Activated T-cell treated with anti-CD3 and anti-CD28 coated beads, Interleukin-2, amount 50 U/mL, for 72 hours (primary cell): ENCODE measurements at places on chromosomes 11 and 22. TPM values are rescaled to one million over a fixed set of nuclear protein-coding genes. Genes with fewer than 3 reads are reported as not detected.
A peak's percentile ranks its signal among the peaks of the same experiment; 100 is the strongest.

DNA sequence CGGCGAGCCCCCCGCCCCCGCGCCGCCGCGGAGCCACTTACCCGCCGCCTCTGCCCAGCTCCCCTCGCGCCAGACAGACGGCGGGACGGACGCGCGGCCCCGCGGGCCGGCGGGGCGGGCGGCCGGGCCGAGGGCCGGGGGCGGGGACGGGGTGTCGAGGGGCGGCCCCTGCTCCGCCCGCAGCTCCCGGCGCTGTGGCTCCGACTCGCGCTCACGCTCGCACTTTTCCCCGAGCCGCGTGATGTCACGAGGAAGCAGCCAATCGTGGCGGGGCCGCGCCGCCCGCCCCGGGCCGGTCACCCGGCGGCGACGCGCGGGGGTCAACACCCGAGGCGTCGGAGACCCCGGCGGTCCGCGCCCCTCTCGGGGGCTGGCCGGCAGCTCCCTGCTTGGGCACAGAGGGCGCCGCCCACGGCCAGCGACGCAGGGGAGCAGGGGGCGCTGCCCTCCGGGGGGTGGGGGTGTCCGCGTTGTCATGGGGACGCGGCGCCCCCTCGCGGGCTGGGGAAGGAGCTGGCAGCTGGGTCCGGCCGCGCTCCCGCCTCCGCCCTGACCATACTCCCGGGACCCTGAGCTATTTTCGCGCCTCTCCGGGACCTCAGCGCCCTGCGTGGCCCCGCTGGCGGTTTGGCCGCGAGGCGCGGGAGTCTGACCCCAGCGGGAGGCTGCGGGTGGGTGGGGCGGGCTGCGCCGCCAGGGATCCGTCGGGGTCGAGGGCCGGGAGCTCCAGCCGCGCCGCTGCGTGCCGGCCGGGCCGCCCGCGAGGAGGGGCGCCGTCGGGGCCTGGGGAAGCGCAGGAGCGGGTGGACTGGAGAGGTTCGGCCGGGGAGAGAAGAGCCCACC lies at the start of gene CHRM4:
TSS of gene CHRM4 (minus strand) at position 199 of the 843 bp plus-strand sequence. CDS start 5,219 bp downstream, outside the sequence.
- DNase-seq: peak; percentile 51

The TPBGL gene
- 0.07 TPM for total RNA-seq

- DNase-seq: no peak
These were observed 32.9 kb upstream of the EHF start for GRCh38 chr11:34588023-34588422.

The PRR33 gene
- not detected for total RNA-seq

DNA sequence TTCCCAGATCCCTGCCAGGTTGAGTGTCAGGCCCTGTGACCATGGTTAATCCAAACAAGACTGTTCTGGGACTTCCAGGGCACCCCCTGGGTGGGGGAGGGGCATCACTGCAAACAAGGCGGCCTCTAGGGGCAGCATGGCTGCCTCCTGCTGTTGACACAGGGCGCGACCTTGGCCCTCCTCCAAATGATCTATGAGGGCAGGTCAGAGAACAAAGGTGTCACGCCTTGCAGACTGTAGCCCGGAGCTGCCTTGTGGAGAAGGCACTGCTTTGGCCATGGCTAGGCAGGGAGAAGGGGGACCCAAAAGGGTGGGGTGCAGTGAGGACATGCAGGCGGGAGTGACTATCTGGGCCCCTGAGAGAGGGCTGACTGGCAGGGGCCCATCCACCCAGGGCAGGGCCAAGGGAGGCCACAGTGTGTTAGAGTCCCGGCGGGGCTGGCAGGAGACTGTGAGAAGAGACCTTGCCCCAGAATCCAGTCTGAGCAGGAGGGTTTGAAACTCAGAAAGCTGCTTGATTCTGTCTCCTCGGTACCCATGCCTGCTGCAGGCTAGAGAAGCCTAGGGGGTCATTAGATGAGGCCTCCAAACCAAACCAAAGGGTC lies 35.6 kb downstream of the KCNC1 start:
- no peak for DNase-seq

DNA sequence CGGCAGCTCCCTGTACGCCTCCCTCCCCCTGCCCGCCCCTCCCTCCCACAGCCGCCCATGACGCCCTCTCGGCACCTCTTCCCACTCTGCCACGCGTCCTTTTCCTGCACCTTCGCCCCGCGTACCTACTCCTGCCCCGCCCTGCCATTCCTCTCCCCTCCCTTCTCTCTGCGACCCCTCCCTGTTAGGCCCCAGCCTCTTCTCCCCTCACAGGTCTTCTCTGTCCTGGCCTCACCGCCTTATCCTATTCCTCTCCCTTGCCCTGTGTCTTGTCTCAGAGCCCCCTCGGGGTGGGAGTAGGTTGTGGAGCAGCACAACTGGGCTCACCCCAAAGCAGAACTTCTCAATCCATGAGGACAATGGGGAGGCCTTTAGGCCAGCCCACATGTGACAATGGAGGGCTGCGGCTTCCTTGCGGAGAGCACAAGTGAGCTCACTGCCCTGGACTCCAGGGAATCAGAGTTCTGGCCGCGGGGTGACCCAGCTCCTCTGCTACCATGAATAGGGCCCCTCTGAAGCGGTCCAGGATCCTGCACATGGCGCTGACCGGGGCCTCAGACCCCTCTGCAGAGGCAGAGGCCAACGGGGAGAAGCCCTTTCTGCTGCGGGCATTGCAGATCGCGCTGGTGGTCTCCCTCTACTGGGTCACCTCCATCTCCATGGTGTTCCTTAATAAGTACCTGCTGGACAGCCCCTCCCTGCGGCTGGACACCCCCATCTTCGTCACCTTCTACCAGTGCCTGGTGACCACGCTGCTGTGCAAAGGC lies 539 bp downstream of the SLC35C1 start:
- DNase-seq: no peak

The DEUP1 gene
- total RNA-seq: not detected

DNA sequence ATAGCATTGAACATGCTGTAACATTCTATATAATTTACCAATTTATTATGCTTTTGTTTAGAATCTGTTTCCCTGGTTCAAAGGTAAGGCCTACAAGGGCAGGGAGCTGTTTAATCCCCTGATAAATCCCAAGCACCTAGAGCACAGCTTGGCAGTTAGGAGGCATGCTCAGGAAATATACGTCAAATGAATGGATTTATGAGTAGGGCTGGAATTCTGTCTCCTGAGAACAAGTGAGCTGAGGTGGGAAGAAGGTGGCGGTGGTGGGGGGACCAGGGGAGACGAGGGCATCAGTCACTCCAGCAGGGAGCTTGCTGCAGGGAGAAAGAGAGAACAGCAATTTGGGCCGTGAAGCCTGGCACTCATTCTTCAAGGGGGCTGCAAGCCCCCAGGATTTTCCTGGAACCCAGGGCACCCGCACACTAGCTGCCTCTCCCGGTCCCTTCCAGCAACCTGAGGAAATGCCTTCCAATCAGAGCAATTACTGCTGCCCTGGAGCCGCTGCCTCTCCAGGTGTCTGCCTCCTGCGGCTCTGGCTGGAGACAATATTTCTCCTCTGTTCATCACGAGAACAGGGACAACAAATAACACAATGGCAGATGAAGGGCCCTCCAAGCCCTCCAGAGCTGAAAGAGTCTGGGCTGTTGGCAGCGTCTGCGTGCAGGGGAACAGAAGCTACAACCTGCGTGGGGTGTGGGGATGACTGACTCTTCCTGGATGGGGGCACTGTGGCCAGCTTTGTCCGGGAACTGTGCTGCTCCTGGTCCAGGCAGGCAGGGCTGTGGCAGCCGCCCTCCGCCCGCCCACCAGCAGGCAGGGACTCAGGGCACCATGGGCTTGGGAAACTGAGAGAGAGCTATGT lies 233.4 kb downstream of the ST3GAL4 start:
- DNase-seq: no peak

DNA sequence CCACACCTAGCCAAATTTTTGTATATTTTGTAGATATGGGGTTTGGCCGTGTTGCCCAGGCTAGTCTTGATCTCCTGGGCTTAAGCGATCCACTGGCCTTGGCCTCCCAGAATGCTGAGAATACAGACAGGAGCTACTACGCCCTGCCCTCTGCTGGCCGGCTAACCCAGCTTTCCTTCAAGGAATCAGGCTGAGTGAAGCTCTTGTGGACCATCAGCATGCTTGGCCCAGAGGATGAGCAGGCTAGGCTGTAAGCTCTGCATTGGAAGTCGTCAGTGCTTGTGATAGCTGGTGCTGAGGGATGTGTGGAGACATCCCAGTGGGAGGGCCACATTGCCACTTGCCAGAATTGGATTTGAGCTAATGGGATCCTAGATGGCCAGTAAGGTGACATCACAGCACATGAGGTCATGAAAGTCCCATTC lies 60.6 kb downstream of the MED15 start:
- DNase-seq: no peak

DNA sequence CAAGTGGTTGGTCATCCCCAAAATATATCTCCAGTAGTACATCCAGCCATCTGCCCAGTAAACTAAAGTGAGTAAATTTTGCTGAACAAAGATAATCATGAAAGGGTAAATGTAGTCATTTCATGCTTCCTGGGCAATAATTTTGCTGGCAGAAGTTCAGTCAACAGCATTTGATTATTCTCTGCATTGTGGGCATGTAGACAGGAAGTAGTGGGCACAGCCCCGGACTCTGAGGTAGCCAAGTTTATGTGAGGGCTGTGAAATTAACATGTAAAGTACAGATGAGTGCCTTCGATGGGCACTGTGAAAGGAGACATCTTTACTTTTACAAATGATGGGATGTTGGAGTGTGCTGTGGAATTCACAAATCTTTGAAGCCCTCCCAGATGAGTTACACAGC lies 312.2 kb upstream of the MTNR1B start:
- DNase-seq: no peak

The IFT27 gene
- total RNA-seq: 25.8 TPM

GRCh38 chr22:26579331-26579886 lies 10.5 kb downstream of the TPST2 start:
- peak; percentile 68 for DNase-seq

- no peak for DNase-seq
These were observed 347.9 kb downstream of the DLG2 start for GRCh38 chr11:85279267-85279666.

- no peak for DNase-seq
These were observed 15.5 kb downstream of the MTFP1 start for GRCh38 chr22:30441088-30441487.

The PATE4 gene
- not detected for total RNA-seq

- DNase-seq: no peak
These were observed 29.3 kb downstream of the SHANK2 start for GRCh38 chr11:71223081-71223405.

The OR6T1 gene
- not detected for total RNA-seq
